NCI-H526 treated with DMSO at 0.1 percent for 48 hours (cell line): ENCODE measurements at places on chromosomes 11 and 22.

DNA sequence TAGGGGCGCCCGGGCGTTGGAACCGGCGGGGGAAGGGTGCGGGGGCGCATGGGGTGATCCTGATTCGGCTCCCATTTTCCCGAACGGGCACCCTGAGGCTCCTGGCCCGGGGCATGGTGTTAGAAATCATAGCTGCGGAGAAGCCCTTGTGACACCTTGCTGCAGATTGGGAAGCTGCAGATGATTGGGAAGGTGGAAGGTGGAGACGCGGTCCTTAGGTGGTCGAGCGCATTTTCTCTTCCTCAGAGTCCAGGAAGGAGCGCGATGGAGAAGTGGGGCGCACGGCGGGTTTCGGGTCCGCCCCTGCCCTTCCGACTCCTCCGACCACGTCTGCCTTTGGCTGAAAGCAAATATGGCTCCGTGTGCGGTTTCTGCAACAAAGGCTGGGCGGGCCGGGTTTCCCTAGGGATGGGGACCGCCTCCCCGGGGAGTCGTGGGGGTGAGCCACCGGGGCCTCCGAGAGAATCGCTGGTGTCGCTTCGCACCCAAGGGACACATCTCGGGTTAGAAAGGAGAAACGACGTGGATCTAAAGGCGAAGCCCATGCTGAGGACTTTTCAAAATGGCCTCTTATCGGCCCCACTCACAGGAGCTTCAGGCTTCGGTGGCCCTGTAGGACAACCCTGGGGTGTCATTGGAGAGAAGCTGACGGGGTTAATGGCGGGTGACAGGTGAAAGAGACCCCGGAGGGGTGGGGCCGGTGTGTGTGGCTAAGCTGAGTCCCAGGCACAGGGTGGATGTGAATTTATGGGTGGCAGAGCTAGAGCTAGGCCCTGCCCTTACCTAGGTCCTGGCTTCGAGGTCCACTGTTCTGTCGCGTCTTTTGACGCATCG is 707 bp upstream of the FTH1 start:
- DNase-seq = peak; percentile 58

DNA sequence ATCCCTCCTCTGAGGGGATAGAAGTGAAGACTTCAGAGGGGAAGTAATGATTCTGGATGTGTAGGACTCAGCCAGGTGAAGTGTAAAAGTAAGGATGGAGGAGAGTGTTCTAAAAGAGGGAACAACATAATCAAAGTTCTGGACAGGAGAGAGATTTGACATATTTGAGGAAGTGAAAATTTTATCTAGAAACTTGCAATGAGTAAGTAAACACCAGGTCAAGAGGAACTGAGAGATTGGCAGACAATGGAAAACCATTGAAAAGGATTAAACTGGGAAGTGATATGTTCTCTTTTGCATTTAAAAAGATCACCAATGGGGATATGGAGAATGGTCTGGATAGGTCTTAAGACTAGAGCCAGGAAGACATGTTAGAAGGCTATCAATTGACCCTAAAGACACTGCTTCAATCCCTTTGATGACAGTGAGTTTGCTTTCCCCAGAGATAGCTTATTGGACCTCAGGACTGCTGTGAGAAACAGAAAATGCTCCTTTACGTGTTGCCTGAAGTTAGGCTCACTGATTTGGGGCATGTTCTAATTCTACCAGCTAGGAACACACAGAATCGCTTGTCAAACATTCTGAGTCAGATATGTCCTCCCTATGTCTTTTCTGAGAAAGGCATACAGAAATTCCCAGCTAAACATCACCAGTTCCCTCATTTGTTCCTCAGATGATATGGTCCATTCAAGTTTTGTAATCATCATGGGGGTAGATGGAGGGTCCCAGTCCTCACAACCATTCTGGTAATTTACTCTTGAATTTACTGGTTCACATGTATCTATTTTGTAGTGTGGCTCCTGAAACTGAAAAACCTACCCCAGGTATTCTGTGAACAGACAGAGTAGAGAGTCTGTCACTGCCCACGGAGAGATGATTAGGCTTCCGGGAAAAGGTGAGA is 144.9 kb downstream of the MAML2 start:
- no peak for DNase-seq

DNA sequence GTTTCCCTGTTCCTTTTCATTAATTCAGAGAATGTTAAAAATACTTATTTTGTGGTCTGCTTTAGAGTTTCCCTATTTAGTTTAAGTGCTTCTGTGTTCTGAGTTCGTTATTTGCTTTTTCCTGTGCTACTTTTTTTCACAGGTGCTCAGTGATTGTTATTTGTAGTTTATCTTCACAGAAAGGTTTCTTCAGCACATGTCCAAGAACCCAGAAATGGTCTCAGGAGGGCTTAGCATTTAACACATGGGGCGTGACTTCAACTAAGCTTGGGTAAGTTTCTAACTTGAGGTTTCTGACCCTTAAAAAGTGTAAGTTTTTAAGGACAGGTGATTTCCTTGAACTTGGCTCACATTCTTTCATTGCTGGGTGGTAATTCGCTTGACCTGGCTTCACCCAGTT is 157.3 kb downstream of the AASDHPPT start:
- no peak for DNase-seq

DNA sequence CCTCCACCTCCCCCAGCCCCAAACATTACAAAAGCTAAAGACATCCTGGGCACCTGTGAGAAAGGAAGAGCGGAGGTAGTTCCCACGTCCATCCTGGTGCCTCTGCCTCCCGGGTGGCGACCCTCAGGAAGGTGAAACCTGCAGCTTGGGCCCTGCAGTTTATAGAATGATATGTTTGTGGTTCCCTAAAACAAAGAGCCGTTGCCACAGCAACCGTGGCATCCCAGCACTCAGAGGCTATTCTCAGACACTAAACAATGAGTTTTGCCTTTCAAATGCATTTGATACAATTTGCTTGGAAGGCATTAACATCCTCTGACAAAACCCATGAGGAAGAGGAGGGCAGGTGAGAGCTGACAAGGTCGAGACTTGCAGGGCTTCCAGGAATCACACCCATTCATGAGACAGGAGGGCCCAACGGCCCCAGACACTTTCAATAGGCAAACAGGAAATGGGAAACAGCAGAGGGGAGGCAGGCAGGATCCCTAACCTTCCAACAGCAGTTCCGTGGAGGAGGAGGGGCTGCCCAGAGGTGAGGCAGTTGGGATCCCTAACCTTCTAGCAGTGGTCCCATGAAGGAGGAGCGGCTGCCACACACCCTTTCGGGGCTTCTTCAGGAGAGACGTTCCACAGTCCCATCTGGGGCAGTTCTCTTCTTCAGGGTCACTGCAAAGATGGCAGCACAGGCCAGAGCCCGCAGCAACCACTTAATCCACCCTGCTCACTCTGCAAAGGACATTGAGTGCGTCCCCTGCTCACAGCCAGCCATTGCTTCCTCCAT is 379.2 kb downstream of the SHANK2 start:
- peak; percentile 6 for DNase-seq

- no peak for DNase-seq
These were observed 33.5 kb downstream of the CHRDL2 start for GRCh38 chr11:74697722-74698121.

DNA sequence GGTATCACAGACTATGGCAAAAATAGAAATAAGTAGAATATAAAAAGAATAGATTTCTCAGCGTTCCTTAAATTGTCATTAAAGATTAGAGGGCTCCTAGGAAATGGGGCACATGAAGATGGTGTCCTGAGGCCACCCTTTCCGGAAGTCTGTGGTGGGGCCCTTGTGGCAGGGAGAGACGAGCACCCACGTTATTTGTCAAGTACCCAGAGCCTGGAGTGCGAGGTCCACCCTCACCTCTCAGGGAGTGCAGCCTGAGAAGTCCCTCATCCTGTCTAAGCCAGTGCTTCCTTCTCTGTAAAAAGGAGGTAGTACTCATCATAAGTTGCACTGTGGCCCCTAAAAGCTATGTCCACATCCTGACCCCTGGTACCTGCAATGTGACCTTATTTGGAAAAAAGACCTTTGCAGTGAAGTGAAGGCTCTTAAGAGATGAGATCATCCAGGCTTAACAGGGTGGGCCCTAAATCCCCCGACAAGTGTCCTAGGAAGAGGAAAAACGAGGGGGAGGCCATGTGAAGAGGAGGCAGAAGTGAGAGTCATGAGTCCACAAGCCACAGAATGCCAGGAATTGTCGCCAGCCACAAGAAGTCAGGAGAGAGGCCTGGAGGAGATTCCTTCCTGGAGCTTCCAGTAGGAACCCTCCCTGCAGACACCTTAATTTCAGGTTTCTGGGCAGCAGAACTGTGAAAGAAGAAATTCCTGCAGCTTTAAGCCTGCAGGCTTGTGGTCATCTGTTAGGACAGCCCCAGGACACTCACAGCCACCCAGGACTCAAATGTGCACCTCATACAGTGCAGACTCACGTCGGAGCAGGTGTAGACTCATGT is 76.8 kb upstream of the CCND1 start:
- no peak for DNase-seq

DNA sequence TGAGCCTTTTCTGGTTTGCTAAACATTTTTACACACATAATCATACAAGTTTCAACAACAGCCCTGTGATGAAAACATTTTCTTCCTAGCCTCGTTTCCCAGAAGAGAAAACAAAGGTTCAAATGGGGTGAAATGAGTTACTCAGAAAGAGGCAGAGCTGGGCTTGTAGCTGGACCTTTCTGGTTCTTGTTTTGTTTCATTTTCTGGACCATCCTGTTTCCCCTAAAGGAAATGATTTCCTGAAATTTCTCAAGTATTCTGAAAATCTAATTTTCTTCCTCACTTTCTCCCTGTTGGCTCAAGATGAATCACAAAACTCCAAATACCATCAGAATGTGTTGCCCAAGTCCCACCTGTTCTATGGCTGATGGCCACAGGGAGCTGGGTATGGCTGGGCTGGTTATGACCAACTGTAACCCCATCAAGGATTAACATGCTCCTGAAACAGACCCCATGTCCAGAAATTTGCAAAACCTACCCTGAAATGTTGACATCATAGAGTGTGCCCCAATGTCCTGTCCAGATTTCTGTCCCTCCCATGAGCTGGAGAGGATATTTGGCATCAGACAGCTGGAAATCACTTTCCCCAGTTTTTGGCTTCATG is 6.7 kb upstream of the APOL4 start:
- no peak for DNase-seq

- no peak for DNase-seq
These were observed 21.1 kb downstream of the MED15 start for GRCh38 chr22:20528405-20528978.

DNA sequence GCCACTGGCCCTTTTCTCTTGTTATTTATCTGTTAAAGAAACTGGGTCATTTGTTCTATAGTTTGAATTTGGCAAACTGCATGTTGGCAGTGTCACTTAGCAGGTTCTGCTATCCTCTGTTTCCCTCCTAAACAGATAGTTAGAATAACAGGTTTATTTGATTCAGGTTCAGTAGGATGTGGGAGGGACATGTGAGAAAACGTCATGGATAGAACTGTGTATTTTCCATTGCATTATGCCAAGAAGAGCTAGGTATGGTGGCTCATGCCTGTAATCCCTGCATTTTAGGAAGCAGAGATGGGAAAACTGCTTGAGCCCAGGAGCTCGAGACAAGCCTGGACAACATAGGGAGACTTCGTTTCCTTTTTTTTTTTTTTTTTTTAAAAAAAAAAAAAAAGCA is 24.3 kb downstream of the PATL1 start:
- DNase-seq = no peak

GRCh38 chr11:7672276-7672959 is 882 bp downstream of the CYB5R2 start:
- no peak for DNase-seq

DNA sequence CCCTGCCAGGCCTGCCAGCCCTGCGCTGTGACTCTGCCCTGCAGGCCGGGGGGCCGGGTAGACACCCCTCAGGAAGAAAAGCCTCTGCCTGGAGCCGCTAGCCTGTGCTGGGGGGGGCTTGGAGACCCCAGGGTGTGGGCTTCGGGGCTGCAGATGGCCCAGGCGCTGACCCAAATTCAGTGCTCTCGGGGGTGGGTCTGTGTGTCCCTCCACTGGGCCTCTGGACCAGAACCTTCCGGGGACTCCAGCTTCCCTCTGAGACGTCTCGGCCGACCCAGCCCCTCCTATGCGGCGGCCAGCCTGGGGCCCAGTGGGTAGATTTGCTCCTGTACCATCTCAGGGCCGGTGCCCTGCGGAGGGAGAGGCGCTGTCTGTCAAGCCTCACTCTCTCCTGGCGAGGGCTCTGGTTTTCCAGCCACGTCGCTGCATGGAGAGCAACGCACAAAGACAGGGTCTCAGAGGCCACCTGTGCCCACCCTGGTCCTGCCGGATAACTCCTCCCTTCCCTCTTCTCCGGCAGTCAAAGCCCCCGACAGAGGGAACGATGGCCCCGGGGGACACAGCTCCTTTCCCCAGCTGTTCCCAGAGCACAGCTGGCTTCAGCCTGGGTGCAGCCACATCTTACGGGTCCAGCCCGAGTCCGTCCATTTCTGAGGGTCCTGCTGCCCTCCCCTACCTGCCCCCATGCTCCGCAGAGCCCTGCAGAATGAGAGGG is 40.1 kb upstream of the TOLLIP start:
- DNase-seq = no peak

DNA sequence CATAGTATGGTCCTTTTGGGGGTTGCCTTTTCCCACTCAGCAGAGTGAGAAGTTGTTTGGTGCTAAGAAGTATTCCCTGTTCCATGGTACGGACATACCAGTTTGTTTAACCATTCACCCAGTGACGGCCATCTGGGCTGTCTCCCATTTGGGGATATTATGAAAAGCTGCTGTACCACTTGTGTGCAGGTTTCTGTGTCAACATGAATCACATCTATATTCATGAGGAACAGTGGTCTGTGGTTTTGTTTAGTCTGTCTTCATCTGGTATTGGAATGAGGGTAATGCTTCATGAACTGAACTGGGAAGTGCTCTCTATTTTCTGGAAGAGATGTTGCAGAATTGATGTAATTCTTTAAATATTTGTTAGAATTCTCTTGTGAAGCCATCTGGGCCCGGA is 89.5 kb downstream of the TRMU start:
- DNase-seq = peak; percentile 46

DNA sequence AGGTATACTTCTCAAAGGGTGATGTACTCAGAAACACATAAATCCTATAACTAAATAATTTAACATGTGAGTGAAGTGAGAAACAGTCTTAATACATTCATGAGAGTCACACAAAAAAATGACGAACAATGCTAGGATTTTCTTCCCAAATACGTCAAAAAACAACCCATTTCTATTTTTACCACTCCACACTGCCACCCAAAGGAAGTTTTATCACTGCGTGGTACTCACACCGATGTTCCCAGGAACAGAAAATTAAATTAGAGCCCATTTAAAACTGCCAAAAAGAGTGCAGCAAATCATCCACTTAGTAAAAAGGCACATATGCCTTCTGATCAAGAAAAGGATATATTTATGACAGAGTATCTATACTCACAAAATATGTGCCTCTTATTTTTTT is 710.9 kb upstream of the FAT3 start:
- DNase-seq = no peak

- DNase-seq = no peak
These were observed 56.1 kb downstream of the RBFOX2 start for GRCh38 chr22:35972559-35972958.

GRCh38 chr11:117573326-117573725 is 223.7 kb downstream of the DSCAML1 start:
- DNase-seq = no peak

- no peak for DNase-seq
These were observed 45.3 kb downstream of the POLD3 start for GRCh38 chr11:74637700-74638099.
